Stimulated activated CD8-positive, alpha-beta memory T cell treated with anti-CD3 and anti-CD28 coated beads, Interleukin-15, amount 100 ng/mL, for 1 hour (primary cell): ENCODE measurements at places on chromosomes 6 and 20.

- no peak for DNase-seq
Measured at GRCh38 chr6:7894262-7895124, 16.1 kb downstream of the TXNDC5 start.

DNA sequence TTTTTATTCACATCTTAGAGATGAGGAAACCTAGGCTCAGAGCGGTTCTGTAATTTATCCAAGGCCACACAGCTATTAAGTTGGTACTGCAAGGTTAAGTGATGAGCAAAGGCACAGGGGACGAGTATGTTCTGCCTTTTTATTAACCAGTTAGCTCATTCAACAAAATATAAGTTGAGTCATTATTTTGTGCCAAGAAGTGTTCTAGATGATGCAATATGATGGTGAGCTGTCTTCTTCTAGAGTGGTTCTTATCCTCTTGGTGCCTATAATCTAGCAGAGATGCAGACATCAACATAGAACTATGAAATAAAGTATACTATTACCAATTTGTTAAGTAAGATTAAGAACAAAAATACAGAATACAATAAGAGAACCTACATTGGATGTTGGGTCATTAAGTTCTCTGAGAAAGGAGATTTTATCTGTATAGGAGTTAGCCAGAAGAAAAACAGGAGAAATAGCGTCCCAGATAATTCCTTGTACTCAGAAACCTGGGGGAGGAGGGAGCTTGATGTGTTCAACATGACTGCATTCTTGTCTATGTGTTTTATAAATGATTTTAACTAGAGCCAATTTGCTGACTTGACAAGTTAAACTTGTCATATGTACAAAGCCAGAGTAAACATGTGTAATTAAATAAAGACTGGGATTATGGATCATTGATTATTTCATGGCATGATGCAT, 122.3 kb downstream of the TBXT start:
- DNase-seq, result no peak

DNA sequence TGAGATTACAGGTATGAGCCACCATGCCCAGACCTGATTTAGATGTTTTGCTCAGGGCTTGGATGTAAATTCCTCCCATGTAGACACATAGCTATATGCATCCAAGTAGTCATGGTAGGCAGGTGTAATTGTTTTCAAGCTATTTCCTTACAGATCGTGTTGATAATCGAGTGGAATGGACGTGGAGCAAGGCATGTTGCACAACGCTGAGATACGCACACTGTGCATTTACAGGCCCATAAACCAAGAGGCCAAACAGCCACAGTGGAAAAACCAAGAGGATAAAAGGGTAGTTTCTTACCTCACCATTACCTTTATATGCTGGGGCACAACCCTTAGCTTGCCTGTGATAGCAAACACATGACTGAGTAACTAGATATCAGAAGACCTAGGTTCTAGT, 51.0 kb upstream of the ADGRF1 start:
- DNase-seq, result no peak

- DNase-seq, result no peak
Measured at GRCh38 chr6:327538-328116, 35.3 kb downstream of the DUSP22 start.

GRCh38 chr20:24483435-24484080, 14.1 kb downstream of the SYNDIG1 start:
- no peak for DNase-seq

DNA sequence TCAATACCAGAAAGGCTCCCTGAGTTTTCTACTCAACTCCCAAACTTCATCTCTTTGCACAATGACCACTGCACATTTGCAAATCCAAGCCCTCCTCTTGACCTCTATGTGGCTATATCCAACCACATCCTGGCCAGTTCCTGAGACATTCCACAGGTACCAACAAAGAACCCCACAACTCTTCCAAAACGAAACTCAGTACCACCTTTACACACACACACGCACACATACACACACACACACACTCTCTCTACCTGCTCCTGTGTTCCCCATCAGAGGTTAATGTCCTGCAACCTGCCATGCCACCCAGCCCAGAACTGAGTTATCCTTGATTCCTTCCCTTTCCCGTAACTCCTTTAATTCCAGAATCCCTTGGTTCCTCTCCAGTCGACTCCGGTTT, 58.5 kb downstream of the CHD6 start:
- DNase-seq, result no peak

DNA sequence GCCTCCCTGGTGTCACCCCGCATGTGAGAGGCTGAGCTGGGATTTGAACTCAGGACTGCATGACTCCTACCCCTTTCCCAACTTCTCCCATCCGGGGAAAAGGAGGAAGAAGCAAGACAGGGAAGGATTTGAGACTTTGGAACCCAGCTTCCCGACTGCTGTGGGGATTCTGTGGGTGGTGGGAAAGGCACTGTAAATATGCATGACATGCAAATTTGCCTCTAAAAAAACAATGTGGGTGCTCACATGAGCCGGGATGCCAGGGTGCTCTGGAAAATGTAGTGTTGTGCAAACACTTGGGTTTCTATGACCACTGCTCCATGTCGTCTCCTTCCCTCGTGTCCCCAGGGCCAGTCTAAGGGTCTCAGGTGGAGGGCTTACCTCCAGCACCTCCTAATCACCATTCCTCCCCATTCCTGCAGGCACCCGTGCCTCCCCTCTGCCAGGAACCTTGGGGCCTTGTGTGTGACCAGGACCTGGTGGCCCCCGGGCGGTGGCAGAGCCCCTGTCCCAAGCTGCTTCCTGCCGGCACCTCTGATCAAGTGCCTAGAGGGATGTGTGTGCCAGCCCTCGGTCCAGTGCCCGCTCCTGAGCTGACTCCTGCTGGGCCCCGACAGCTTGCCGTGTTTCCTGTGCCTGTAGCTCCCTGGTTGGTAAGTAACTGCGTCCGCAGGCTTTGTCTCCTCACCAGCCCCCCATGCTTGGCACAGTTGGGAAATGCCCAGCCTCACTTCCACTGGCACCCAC, 60.7 kb downstream of the DLGAP4 start:
- DNase-seq, result no peak

- DNase-seq, result no peak
Measured at GRCh38 chr6:158158123-158158522, 9.9 kb downstream of the SERAC1 start.

GRCh38 chr6:43280234-43280633, 17.8 kb upstream of the SLC22A7 start:
- no peak for DNase-seq

GRCh38 chr6:169088762-169089161, 164.9 kb downstream of the THBS2 start:
- no peak for DNase-seq

GRCh38 chr6:33817489-33817888, 13.7 kb upstream of the MLN start:
- no peak for DNase-seq

GRCh38 chr6:16583144-16583762, 178.0 kb downstream of the ATXN1 start:
- no peak for DNase-seq

GRCh38 chr6:78831492-78831891, 35.9 kb upstream of the IRAK1BP1 start:
- DNase-seq, result no peak

- DNase-seq, result no peak
Measured at GRCh38 chr20:49838546-49838945, 25.9 kb downstream of the SLC9A8 start.

GRCh38 chr20:3199976-3200755, 4.3 kb downstream of the DDRGK1 start:
- no peak for DNase-seq

DNA sequence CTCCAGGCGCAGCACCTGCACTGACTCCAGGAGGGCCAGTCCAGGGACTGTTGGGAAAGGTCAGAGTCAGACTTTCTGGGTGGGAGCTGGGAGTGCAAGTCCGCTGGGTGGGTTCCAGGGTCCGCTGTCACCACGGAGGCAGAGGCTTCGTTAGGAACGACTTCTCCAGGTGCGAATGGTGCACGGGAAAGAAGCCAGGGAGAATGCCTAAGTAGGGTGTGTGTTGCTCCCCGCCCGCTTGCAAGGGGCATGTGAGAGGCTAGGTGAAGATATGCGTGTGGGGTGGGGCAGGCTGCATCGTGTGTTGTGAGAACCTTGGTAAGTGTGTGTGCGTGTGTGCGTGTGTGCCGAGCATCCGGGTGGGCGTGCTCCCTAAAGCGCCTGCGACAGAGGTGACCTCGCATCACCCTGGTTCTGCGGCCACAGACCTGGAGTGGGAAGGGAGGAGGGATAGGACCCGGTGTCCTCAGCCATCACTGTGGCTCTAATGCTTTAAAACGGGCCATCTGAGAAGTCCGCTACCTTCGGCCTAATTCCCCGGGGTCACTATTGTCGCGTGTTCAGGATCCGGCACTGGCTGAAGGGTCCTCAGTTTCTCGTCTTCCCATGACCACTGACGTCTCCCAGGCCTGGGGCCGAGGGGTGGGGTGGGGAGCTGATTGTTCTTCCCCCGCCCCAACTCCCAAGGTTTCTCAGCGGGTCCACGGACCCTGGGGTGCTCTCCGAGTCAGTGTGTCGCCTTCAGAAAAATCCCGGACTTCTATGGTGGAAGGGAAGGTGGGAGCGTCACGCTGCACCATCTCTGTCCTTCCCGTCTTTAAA, 6.1 kb downstream of the SLC32A1 start:
- no peak for DNase-seq

GRCh38 chr6:7574500-7574899, 15.5 kb upstream of the SNRNP48 start:
- no peak for DNase-seq

DNA sequence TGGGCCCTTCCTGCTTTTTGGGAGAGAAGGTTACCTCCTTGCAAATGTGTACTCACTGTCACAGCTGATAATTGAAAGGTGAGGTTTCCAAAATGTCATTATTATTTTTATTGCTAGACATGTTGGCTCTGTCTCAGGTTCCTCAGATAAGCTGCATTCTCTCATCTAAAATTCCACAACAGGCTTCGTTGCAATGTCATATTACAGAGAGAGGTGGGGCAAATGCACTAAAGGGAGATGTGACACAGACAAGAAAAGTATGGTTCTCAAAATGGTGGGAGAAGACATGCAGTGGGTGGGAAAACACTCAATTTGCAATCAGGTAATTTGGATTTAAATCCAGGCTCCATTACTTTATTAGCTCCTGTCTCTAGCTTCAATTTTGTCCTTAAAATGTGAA, 256.4 kb upstream of the POU3F2 start:
- no peak for DNase-seq

DNA sequence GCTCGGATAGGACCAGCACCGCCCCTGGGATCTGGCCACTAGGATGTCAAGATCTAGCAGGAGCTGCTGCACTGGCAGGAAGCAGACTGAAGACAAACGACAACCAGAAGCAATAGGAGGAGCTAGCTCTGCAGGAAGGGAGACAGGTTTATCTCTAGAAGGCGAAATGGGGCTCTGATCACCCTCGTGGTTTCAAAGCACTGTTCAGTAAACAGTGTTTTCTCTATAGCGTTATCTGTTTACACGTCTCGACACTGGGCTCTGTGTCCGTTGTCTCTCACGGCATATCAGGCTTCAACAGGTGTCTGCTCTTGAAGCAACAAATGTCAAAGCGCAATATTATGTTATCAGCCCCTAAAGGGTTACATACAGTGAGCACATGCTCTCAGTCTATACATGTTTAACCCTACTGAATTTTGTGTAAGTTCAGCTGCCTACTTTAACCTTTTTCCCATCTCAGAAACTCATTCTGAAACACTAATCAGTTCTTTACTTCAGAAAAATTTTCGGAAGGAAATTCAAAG, 23.8 kb downstream of the TMEM14B start:
- DNase-seq, result no peak

- no peak for DNase-seq
Measured at GRCh38 chr6:25958700-25959162, 3.9 kb upstream of the TRIM38 start.

DNA sequence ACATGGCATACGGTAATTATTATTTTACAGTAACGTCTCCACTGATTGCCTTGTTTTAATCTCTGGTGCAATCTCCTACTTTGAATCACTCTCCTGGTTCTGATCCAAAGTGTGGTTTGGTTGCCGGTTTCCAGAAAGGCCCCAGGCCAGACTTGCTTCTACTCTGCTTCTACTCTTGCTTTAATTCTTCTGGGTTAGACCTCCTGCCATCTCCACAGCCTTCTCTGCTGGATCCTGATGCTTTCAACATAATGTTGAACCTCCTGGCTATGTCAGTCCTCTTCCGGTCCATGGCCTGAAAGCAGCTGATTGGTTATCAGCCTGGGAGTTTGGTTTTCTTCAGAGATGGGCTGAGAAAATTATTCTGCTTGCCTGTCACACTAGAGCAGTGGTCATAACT, 266.5 kb upstream of the RIMS1 start:
- no peak for DNase-seq

GRCh38 chr6:36392621-36393020, 5.2 kb upstream of the ETV7 start:
- DNase-seq, result no peak

DNA sequence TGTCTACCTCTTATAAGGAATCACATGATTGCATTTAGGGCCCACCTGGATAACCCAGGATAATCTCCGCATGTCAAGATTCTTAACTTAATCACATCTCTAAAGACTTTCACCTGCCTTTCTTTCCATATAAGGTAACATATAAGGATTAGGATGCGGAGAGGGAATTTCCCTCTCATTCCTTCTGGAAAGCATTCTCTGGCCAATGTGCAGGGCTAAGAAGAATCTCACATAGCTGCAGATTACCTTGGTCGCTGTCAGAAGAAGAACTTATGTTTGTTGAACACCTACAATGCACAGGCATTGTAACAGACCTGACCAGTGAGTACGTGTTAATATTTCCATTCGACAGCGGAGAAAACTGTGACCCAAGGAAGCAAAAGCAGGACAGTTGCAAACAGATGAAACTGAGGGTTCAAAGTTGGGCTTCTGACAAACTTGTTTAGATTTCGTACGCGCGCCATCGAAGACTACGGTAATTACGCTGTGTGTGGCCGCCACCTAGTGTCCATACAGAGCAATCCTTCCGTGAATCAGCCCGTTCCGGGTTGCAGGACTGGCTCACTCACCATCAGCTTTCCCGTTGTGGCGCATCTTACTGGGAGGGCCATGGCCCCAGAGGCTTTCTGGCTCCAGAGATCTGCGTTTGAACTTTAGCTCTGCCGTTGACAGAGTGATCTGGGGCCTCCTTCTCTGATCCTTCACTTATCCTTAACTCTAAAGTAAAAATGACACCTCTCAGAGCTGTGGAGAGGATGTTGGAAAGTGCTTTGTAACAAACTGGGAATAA, 9.5 kb downstream of the C20orf202 start:
- DNase-seq, result peak; percentile 43

GRCh38 chr6:12729467-12729866, 12.9 kb downstream of the PHACTR1 start:
- no peak for DNase-seq

DNA sequence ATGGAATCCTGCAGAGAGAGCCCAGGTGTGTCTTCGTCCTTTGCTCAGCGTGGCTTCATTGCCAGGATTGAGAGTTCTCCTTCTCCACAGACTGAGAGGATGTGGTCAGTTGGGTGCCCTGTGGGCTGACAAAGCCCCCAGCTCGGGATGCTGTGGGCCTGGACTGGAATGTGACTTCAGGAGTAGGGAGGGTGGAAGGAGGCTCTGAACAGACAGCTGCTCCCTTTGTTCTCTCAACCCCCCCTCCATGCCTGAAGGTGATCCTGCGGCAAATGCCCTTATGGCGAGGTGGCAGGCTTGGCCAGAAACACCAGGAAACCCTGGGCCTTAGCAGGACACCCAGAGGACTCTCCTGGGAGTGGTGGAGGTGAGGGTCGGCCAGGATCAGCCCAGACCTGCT, 1.8 kb upstream of the CST5 start:
- no peak for DNase-seq
